Body of pancreas (tissue), 4 donors: ENCODE measurements at places on chromosomes 2 and 18.

- no peak for DNase-seq
Measured at GRCh38 chr2:69375494-69376353, 11.3 kb downstream of the GFPT1 start.

DNA sequence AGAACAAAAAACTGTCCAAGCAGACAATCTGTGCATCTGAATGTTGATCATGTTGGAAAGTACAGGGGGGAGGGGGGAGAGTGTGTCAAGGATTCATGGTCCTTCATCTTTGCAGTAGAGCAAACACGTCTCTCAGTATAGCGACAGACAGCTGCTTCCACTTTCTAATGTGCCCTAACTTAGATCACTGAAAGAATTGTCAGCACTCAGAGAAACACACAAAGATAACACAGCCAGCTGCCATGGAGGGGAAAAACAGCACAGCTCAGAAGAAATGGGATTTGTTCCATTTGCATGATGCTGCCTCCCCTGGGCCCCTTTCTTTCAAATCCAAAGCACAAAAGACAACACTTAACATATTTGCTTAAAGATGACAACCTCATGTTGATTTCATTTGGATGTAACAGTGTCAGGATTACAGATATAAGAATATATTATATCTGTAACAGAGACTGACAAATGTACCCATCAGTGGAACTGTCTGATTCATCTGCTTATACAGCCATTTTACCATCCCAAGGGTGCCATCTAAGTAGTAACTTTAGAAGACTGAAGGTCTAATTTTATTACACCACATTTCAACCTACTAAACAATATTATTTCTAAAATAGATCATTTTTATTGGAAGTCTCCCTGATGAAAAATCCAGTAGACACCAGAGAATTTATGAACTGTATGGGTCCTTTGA is 17.7 kb downstream of the FIGN start:
- DNase-seq = no peak

DNA sequence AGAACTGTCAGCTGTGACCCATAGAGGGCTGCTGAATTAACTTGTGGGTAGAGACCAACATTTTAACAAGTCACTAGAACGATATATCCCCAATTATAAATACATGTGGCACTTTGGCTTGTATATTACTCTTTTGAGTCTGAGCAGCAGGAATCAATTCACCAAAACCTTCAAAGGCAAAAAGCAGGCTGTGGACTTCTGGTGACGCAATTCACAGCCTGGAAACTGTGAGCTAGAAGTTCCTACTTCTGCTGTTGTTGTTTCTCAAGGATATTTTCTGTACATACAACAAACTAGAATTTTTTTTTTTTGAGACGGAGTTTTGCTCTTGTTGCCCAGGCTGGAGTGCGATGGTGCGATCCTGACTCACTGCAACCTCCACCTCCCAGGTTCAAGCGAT is 37.3 kb downstream of the PTCD3 start:
- no peak for DNase-seq

- no peak for DNase-seq
Measured at GRCh38 chr2:200471324-200471848, 38.5 kb downstream of the KCTD18 start.

DNA sequence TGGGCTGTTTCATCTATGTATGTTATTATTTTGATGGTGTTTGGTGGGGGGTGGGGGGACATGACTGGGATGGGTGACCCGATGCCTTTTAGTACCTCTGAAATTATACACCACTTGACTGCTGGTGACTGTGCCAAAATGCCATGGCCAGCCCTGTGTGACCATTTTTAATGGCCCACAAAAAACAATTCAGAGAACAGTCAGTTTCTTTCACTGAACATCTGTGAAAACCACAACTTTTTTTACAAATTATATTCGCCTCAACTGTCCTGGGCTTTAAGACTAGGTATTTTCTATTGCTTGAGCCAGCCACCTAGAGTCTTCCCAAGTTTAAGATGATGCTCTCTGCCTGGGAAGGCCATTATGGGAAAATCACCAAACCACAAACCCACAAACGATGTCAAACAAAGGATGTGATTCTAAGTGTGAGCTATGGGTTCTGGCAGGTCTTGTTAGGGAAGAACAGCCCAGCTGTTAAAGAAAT is 33.9 kb downstream of the FN1 start:
- no peak for DNase-seq

GRCh38 chr2:186977433-186978045 is 128.6 kb upstream of the ZSWIM2 start:
- DNase-seq = no peak

- DNase-seq = no peak
Measured at GRCh38 chr2:157900203-157900602, 24.1 kb upstream of the ACVR1 start.

GRCh38 chr2:169393068-169393590 is 30.8 kb upstream of the LRP2 start:
- DNase-seq = no peak

DNA sequence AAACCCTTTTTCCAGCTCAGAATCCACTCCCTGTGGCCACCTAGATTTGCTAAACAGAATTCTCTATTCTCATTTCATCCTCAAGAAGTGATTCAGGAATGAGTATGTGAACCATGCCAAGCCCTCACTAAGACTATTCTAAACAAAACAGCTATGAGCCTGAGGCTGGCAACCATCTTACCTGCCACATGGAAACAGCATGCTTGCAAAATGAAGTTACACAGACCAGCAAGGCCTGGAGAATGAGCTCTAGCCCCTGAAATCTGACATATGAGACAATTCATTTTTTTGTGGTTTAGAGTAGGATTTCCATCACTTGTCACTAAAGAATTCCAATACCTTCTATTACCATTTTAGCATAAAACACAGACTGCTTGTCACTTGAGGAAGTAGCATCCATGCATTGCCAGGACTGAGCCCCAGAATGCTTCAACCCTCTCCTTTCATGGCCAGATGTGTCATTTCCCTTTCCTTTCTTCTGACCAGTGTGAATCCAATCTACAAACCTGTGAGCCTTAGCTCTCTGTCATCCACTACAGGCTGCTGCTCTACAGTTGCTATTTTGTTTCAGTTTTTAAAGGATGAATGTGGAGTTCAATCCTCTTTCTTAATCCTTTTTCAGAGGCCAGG is 744.3 kb upstream of the ACVR2A start:
- DNase-seq = no peak

DNA sequence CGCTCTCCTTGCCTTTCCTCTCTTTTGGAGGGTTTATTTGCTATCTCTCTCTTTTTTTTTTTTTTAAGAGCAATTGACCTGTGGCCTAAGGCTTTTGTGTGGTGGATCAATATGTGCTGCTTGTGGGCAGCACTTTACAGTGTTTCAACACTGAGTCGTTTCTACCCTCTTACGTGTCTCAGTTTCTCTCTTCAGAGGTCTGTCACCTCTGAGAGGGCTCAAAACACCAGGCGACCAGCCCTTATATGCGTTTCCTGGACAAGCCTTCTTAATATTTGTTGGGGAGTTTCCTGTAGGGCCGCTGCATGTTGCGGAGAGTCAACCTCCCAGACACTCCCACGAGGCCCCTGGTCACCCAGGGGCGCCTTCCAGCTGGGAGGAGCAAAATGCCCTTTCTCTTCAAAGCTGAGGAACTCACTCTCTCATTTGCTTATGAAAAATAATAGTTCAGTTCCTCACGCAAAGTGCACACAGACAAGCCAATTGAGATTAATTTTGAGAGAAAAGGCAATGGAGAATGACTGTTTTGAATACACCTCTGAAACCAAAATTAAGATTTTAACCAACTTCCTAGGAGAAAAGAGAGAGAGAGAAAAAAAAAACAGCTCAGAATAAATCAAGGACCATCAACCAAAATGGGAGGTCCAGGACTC is 96.3 kb upstream of the B3GNT2 start:
- DNase-seq = no peak

GRCh38 chr2:48567671-48568070 is 37.7 kb downstream of the STON1 start:
- no peak for DNase-seq

DNA sequence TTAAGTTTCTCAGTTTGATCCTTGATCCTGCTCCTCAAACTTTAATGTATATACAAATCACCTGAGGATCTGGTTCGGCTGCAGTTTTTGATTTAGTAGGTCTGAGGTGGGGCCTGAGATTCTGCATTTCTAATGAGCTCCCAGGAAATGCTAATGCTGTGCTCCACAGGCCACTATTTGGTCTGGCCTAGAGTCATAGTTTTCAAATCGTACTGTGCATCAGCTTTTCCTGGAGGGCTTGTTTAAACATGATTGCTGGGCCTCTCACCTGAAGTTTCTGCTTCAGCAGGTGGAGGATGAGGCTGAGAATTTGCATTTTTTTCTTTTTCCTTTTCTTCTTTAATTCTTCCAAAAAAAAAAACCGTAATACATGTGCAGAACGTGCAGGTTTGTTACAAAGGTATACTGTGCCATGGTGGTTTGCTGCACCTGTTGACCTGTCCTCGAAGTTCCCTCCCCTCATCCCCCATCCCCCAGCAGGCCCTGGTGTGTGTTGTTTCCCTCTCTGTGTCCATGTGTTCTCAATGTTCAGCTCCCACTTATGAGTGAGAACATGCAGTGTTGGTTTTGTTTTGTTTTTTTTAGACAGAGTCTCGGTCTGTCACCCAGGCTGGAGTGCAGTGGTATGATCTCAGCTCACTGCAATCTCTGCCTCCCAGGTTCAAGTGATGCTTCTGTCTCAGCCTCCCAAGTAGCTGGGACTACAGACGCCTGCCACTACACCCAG is 42.2 kb upstream of the CD28 start:
- no peak for DNase-seq

DNA sequence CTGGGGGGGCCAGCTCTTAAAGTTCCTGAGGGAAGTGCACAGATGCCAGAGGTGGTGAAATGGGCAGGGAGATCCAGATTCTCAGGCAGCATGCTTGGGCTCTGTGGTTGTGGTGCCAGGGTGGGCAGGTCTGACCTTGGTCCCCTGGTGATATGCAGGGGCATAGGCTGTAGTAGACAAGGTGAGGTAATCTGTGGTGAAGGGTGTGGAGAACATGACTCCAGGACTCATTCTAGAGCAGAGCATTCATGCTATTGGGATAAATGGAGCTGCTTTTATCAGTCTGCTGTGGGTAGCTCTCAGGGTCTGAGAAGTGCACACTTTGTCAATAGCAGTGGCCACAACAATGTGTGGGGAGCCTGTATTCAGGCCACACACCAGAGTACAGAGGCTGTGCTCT is 16.9 kb downstream of the ACVR1C start:
- DNase-seq = no peak

DNA sequence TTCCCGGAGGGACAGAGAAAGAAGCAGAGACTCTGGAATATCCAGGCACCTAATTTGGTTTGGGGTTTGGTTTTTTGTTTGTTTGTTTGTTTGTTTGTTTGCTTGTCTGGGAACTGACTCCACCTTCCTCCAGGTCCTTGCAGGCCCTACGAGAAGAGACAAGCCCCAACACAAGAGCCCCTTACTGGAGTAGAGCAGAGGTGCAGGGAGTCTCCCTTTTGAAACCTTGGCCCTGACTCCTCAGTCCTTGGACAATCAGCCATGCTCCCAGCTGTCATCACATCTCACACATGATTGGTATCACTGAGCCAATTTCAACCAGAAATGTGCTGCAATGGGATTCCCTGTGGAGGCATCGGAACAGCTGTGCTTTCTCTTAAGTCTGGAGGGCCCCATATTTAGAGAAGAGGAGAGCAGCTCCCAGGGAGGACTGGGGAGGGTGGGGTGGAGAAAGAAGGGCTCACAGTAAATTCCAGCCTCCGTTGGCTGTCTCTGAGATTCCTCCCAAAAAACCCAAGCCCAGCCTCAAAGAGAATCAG is 279.9 kb upstream of the NCKAP5 start:
- no peak for DNase-seq

GRCh38 chr2:136750065-136750464 is 15.3 kb upstream of the THSD7B start:
- DNase-seq = no peak

GRCh38 chr18:34951625-34952379 is 89.4 kb upstream of the MAPRE2 start:
- no peak for DNase-seq

- DNase-seq = no peak
Measured at GRCh38 chr2:223832241-223832903, 5.0 kb downstream of the AP1S3 start.

DNA sequence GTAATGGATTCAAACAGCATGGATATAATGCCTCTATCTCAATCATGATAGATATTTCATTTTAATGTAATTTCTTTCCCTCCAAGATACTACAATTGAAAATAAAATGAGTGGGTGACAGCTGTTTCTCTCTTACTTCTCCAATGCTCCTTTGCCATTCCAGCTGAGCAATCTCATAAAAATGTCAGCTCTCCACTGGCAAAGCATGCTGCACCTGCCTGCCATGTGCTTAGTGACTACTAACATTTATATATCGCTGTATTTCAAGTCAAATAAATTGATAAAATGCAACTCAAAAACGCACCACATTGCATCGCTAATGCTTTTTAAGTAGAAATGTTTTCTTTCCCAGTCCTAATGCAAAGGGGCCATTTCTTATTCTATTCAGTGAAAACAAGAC is 1093.9 kb downstream of the CBLN2 start:
- no peak for DNase-seq

GRCh38 chr2:140696449-140696848 is 1434.4 kb downstream of the LRP1B start:
- DNase-seq = no peak

GRCh38 chr18:23714576-23714975 is 25.3 kb downstream of the LAMA3 start:
- no peak for DNase-seq

DNA sequence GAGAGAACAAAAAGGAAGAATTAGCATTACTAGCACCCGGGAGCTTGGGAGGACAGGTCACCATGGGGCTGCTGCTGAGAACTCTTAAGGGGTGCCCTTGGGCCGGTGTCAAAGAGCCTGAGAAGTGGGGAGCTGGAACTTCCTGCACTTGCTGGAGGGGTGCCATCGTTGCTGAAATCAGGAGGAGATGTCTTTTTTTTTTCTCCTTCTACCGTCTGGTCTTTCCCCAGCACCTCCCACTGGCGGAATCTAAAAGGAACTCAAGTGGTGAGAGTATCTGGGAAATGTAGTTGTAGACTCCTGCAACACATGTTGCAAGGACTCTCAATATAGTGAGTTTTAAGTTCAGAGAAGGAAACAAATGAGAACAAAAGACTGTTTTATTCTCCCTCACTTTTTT is 6.1 kb upstream of the AMMECR1L start:
- peak; percentile 62 for DNase-seq

DNA sequence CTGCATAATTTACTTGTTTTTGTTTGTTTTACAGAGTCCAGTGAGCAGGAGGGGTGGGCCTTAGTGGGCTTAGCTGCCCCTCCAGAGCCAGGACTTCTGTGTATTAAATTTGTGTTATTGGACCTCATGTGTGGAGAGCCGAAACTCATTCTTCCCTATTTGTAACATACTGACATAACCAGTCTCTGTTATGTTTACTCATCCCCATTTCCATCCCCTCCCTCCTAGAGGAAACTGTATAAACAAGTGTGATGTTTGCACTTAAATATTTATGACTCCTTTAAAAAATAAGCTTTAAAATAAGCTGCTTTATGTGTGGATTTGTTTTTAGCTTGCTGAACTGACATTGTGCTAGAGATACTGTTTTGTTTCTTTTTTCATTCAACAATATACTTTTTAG is 13.8 kb downstream of the ZNF512 start:
- no peak for DNase-seq
